ENCODE measurements at places on chromosomes 4 and X.

DNA sequence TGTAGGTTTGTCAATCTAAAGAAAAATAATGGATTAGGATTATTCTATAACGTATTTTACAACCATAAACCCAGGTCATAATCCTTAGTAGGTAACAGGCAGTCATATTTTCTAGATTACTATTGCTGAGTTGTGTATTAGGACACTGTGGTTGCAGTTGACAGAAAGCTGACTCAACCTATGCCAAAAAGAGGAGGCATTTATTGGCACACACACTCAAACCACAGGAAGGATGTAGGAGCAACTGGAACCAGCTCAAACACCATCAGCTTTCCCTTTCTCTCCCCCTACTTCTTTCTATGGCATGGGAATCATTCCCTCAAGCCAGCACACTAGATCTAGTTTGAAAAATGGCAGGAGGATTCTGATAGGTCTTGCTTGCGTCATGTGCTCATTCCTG is 136.4 kb upstream of the FAM9C start:
- DNase-seq, result no peak

DNA sequence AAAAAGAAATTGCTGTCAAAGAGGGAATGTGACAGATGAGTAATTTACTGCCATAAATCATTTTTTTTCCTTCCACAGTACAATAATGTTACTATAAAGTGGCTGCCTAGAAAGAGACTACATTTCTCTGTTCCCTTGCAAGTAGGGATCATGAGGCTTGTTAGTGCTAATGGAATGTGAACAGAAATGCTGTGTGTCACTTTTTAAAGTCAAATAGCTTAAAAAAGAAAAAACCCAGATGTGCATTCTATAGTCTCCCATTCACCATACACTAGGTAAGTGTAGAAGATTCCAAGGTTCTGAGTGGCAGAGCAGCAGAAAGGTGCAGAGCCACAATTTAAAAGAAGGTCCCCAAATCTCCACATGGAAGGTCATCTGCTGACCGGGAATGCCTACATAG is 328.4 kb downstream of the CAMK2D start:
- DNase-seq, result no peak

GRCh38 chr4:81905971-81906370 is 434.3 kb upstream of the RASGEF1B start:
- no peak for DNase-seq

- no peak for DNase-seq
Observed at GRCh38 chr4:185955826-185956543, 113.0 kb upstream of the TLR3 start.

DNA sequence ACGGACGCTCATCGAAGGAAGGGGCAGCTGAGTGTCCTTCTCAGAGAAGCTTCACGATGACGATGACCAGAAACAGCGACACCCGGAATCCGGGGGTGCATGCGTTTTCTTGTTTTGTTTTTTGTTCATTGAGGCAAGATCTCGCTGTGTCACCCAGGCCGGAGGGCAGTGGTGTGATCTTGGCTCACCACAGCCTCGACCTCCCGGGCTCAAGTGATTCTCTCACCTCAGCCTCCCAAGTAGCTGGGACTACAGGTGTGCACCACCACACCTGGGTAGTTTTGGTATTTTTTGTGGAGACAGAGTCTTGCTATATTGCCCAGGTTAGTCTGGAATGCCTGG is 19.8 kb downstream of the DGKQ start:
- DNase-seq, result no peak

DNA sequence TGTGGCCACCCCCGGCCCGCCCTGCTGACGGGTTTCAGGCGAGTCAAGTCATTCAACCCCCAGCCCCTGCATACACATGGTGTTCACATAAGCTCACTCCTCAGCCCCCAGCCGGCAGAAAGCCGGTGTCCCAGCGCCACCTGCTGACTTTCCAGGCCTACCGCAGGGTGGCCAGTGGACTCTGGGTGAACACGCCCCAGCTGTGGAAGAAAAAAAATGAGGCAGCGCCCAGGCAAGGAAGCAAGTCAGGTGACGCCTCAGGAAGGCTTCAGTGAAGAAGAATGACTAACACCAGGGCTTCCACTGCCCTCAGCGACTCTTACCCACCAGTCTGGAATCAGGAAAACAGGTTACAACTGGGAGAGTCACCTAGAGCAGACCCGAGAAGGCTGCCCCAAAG is 15.8 kb downstream of the BCAP31 start:
- DNase-seq, result no peak

- DNase-seq, result no peak
Observed at GRCh38 chrX:64190136-64190740, 15.3 kb downstream of the AMER1 start.

DNA sequence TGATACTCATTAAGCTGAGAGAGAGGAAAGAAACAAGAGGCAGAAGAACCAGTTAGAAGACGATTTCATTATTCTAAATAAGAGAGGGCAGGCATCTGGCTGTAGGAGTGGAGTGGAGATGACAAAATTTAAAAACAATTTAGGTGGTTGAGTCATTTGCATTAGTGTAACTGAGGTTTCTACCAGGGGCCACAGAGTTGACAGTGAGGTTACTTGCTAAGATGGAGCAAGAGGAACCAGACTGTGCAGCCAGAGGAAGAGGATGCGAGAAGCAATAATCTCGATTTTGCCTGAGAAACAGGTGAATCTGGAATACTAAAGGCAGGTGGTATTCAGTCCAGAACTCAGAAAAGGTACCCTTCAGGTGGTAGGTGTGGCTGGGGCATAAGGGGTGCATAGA is 491.9 kb downstream of the MID1IP1 start:
- DNase-seq, result no peak

GRCh38 chr4:15906020-15906443 is 32.5 kb downstream of the FGFBP1 start:
- DNase-seq, result peak; percentile 82

DNA sequence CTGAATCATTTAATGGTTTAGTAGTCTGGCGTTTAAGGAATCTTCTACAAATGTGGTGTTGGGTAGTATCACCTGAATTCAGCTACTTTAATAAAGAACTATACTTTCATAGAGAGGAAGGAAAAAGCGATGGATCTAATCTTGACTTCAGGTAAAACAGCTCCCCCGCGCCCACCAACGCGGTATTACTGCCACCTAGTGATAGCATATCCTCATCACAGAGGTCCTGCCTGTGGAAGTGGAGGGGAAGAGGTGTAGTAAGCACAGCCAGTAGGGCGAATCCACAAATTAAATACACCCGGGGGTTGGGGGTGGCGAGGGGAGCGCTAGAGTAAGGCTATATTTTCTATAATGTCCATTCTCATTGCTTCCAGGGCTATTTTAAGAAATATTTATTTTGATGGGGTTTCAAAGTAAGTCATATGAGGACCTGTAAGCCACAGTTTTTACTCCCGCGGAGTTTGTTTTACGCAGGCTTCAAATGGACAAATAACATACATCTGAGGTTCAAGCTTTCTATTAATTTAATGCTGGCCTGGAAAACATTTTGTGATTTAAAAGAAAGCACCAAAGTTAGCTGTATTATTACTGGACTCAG is 8.3 kb upstream of the DAPP1 start:
- DNase-seq, result no peak

DNA sequence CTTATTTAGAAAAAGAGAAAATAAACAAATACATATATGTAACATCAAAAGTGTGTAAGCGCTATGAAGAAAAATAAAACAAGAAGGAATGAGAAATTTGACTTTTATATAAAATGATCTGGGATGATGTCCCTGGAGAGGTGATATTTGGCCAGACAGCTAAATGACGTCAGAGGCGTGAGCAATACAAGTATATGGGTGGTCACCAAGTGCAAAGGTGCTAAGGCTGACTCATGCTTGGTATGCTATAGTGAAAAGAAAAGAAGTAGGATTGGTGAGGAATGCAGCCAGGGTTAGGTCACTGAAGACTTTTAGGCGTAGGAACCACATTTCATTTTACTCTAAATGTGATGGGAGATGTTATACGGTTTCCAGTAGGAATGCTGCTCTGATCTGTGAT is 1049.1 kb upstream of the TENM3 start:
- DNase-seq, result no peak

GRCh38 chrX:48626401-48627298 is 29.4 kb downstream of the WDR13 start:
- no peak for DNase-seq

GRCh38 chr4:188779581-188779980 is 640.3 kb downstream of the TRIML1 start:
- no peak for DNase-seq

GRCh38 chr4:36692586-36692985 is 411.2 kb downstream of the DTHD1 start:
- DNase-seq, result no peak

- DNase-seq, result no peak
Observed at GRCh38 chr4:154421618-154422017, 70.0 kb downstream of the DCHS2 start.

- no peak for DNase-seq
Observed at GRCh38 chr4:4474476-4474875, 67.4 kb downstream of the STX18 start.

DNA sequence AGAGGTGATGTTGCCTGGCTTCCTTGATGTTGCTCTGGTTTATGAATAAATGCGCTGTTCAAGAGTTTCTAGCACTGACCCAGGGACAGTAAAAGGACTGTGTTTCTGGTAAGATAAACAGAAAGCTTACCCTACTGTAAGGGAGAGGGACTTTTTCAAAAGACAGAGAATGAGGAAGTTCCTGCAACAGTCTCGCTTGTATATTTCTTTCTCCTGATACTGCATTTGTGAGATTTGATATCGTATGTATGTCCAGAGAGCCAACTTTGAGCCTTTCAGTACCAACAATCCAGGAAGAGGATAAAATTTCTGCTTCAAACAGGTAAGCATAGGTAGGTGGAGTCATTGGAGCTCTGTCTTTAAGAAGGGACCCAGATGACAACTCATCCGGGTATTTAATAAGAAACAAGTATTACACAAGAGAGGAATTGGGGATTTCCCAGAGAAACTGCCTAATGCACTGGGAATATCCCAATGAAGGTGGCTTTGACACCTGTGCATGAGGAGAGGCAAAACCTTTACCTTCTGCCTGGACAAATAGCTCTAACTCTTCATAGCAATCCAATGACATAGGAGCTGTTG is 773 bp downstream of the DAPP1 start:
- DNase-seq, result no peak

- DNase-seq, result no peak
Observed at GRCh38 chr4:97587912-97588311, 555.4 kb downstream of the STPG2 start.

DNA sequence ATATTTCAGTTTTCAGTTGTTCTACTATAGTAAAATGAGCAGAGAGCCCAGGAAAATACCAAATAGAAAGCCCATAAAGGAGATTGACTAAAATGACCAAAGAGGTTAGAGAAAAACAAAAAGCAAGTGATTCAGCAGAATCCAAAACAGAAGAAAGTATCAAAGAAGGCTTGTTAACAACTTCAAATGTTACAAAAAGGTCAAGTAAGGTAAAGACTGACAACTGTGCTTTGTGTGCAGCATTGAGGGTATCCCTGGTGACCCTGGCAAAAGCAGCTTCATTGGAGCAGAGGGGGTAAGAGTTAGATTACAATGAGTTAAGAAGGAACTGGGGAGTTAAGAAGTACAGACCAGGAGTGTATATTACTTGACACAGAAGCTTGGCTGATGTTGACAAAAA is 317.9 kb downstream of the OPHN1 start:
- DNase-seq, result no peak

DNA sequence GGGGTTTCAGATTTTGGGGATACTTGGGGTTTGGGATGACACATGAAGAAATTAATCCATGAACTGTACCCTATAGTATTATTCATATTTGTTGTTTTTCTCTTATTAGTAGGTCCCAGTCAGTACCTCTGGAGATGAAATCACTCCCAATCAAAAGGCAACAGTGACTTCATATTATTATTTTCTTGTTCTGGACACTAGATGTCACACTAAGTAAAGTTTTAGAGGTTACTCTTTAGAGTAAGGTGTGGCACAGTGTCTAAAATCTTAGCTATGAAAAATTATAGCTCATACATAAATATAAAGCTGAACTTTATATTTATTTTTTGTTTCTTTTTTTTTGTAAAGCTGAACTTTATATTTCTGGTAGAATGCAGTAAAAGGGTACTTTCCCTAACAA is 35.1 kb downstream of the FAM114A1 start:
- no peak for DNase-seq

- DNase-seq, result peak; percentile 52
Observed at GRCh38 chr4:4384837-4385236, 2.1 kb upstream of the NSG1 start.

- DNase-seq, result no peak
Observed at GRCh38 chrX:7065473-7065872, 82.0 kb upstream of the STS start.

DNA sequence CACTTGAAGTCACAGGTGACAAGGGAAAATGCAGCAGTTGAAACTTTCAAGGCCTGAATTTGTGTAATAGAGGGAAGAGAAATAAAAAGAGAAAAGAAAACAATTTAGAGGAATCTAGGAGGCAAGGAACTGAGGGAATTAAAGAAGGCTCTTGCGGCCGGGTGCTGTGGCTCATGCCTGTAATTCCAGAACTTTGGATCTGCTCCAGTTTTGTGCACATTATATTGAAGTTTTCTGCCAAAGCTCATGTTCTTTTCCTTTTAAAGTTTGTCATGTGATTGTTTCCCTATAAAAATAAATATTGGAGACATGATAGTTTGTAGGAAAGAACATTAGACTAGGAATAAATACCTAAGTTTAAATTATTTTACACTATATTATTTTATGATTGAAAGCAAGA is 433.9 kb upstream of the CPEB2 start:
- DNase-seq, result no peak

GRCh38 chrX:38929966-38930421 is 128.7 kb downstream of the MID1IP1 start:
- DNase-seq, result no peak

- no peak for DNase-seq
Observed at GRCh38 chr4:132998585-132999230, 150.4 kb upstream of the PCDH10 start.

- DNase-seq, result no peak
Observed at GRCh38 chrX:78653118-78653822, 5.9 kb downstream of the RTL3 start.

DNA sequence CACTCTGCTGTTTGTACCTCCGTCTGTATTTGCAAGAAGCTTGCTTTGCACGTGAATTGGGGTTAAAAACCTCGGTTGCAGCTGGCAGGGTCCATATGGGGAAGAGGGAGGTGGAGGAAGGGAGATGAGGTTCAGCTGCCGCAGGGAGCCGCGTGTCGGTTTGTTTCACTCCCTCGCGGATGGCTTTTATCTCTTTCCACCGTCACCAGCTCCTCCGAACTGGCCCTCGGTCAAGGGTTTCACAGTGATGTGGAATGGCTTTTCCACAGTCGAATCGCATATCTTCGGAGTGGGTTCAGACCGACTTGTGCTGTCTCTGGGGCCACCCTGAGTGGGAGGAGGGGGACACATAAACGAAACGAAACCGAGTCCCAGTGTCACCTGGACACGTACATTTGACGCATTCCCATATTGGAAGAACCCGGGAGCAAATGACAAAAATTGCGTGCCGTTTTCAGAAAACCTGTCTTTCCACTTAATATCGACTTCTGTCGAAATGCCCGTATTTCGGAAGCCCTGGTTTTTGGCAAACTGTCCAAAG is 929 bp downstream of the ZBTB33 start:
- DNase-seq, result no peak

GRCh38 chr4:182809417-182810102 is 107.6 kb downstream of the DCTD start:
- DNase-seq, result no peak

- DNase-seq, result no peak
Observed at GRCh38 chr4:86560447-86560846, 33.7 kb upstream of the PTPN13 start.

GRCh38 chrX:136697156-136697555 is 49.2 kb downstream of the CD40LG start:
- DNase-seq, result no peak
